HepG2 (cell line): ENCODE measurements at places on chromosomes 5 and 9.

- DNase-seq = no peak
Measured at GRCh38 chr5:62231576-62231975, 74.4 kb upstream of the KIF2A start.

- DNase-seq = no peak
Measured at GRCh38 chr5:82922086-82922734, 155.0 kb downstream of the TMEM167A start.

GRCh38 chr5:179762079-179762780, 29.6 kb downstream of the MAML1 start:
- peak; percentile 9 for DNase-seq

GRCh38 chr5:120396186-120396585, 67.9 kb upstream of the PRR16 start:
- DNase-seq = no peak
